ENCODE measurements at places on chromosomes 16 and 17.

DNA sequence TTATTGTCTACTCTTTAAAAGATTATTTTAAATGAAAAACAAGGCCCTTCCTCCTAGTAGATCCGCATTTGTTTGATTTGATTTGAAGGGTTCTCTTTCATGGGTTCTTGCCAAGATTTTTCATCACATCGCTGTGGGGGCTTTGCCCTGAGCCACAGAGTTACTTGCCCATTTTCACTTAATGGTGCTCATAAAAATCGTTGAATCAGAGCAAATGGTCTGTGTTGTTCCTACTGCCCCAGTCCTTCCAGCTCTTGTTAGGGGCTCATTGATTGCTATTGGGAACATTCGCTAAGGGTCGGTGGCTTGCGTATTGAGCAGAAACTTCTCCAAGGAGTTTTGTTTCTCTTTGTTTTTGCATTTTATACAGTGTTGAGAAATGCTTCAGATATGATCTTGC lies 1023.4 kb upstream of the CDH8 start:
- DNase-seq = no peak

DNA sequence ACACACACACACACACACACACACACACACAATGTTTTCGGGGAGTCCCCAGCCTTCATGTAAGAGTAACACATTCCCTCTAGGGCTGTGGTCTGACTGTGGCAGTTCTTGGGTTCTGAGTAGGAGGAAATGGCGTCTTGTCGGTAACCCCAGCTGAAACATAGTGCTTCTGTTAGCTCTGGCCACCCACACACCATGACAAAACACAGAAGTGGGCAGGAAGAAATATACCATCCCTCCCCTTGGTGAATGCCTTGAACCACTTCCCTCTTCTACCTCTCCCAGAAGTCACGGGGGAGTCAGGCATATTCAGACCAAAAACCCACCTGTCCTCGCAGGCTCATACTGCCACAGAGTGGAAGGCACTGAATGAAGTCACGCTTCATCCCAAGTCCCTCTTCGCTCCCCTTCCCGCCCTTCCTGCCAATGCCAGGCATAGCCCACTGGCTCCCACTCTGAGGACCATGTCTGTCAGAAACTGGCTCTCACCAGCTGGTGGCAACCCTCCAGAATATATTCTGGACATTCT lies 11.5 kb downstream of the SLC35B1 start:
- DNase-seq = peak; percentile 36

- no peak for DNase-seq
Measured at GRCh38 chr17:4604111-4604644, 19.8 kb downstream of the SMTNL2 start.

DNA sequence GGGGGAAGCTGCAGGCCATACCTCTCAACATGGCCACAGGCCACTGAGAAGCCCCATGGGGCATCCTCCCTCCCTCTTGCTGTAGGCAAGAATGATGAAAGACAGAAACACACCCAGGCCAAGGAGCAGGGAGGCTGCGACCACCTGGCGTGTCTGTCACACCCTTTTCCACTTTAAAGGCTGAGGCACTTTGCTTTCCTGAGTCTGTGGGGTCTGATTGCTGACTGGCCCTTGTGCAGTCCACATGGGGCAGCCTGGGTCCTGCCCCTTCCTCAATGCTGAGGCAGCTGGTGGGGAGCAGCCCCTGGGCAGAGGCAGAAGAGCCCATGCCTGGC lies 8.7 kb downstream of the TMEM204 start:
- no peak for DNase-seq

DNA sequence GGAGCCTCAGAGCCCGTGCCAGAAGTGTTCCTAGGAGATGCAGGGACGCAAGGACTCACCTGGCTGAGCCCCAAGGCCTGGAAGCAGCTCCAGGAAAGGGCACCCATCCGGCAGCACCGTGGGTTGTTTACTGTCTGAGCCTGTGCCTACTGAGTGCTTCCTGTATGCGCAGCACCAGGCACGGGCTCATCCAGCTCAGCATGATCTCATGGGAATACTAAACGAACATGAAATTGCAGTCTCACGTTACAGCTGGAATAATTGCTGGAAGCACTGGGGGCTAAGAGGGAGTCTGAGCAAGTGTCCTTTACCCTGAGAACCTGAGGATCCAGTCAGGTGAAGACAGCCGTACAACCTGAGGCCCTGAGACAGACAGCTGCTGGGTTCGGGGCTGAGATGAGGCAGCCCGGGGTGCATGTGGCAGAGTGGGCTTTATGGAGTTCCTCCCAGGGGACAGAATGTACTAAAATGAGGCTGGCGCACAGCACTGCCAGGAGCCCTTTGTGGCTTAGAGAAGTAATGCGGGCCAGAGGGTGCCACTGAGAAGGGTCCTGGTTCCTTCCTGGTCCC lies 5.4 kb downstream of the CTRL start:
- DNase-seq = no peak

GRCh38 chr16:85777583-85778310 lies 21.6 kb downstream of the EMC8 start:
- DNase-seq = no peak

- no peak for DNase-seq
Measured at GRCh38 chr17:15332338-15332737, 9.1 kb downstream of the TEKT3 start.

All from stimulated activated CD4-positive, alpha-beta T cell treated with anti-CD3 and anti-CD28 coated beads, Interleukin-4, amount 100 ng/mL, for 4 hours (primary cell).